AG09319 (cell line): ENCODE measurements at places on chromosomes 13 and 19.

- no peak for DNase-seq
Observed at GRCh38 chr13:58712191-58712590, 1080.6 kb downstream of the PCDH17 start.

DNA sequence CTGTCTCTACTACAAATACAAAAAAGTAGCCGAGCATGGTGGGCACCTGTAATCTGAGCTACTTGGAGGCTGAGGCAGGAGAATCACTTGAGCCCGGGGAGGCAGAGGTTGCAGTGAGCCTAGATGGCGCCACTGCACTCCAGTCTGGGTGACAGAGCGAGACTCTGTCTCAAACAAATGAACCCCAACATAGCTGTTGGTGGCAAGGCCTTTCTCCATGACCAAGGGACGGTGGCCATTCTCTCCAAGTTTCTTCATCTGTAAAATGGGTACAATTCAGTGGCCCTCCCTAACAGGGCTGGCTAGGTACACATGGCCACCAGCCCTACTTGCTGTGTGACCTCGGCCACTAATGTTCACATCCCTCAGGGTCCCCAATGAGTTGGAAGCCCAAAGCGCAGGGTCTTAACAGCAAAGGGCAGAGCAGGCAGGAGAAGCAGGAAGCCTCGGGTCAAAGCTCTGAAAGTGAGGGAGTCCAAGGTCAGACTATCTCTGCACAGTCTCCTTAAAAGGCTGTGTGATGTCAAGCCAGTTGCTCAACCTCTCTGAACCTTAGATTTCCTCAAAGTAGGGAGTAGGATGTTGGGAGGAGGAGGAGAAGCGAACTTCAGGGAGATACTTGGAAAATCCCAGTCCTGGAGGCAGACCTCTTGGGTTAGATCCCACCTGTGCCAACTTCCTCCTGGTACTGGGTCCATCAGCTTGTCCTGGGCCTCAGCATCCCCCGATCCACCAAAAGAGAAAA is 2.7 kb downstream of the JUND start:
- DNase-seq: no peak

DNA sequence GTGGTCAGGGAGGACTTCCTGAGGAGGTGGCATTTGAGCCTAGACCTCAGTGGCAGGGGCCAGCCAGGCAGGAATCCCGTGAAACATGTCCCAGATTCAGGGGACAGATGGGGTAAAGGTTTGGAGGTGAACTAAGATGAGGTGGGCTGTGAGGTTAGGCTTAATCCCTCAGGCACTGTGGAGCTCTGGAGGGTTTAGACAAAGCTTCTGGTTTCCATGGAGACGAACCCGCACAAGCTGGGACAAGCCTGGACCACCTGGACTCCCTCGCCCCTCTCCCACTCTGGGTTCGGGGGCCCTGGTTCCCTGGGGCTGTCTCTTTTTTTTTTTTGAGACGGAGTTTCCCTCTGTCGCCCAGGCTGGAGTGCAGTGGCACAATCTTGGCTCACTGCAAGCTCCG is 15.7 kb downstream of the TJP3 start:
- DNase-seq: no peak

GRCh38 chr13:73773168-73773549 is 361.0 kb downstream of the KLF12 start:
- no peak for DNase-seq

DNA sequence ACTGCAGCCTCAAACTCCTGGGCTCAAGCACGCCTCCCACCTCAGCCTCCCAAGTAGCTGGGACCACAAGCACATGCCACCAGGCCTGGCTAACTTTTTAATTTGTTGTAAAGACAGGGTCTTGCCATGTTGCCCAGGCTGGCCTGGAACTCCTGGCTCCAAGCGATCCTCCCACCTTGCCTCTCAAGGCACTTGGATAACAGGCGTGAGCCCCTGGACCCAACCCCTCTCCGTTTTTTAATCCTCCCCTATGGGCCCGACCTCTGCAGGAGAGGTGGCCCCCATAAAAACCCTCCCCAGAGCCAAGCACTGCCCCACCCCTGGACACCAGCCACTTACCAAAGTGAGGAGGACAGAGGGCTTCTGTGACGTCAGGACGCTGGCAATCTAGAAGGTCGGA is 28.6 kb downstream of the PEPD start:
- no peak for DNase-seq

GRCh38 chr19:28429356-28429755 is 783.6 kb downstream of the UQCRFS1 start:
- DNase-seq: no peak

- no peak for DNase-seq
Observed at GRCh38 chr19:44142059-44142433, 692 bp downstream of the ZNF234 start.

GRCh38 chr19:29662278-29662603 is 3.0 kb upstream of the PLEKHF1 start:
- DNase-seq: no peak

GRCh38 chr13:74866101-74866500 is 615.9 kb downstream of the TBC1D4 start:
- DNase-seq: no peak

GRCh38 chr13:97499181-97499580 is 65.2 kb downstream of the RAP2A start:
- no peak for DNase-seq

GRCh38 chr13:23320926-23321534 is 112.5 kb downstream of the SACS start:
- DNase-seq: no peak

DNA sequence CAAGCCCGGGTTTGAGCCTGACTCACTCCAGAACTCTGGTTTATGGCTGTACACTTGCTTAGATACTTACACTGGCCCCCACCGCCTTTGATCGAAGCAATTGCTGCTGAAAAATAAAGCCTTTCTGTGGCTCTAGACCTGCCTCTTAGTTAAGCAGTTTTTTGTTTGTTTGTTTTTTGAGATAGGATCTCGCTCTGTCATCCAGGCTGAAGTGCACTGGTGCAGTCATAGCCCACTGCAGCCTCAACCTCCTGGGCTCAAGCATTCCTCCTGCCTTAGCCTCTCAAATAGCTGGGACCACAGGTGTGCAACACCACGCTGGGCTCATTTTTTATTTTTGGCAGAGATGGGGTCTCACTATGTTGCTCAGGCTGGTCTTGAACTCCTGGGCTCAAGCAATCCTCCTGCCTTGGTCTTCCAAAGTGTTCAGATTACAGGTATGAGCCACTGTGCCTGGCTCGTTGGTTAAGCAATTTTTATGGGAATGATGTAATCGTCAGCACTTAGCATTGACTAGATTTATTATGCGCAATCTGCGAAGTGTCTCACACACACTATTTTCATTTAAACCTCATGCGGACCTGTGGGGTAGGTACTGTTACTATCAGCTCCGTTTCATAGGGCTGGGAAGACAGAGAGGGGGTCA is 22.2 kb downstream of the PPP2R1A start:
- no peak for DNase-seq

DNA sequence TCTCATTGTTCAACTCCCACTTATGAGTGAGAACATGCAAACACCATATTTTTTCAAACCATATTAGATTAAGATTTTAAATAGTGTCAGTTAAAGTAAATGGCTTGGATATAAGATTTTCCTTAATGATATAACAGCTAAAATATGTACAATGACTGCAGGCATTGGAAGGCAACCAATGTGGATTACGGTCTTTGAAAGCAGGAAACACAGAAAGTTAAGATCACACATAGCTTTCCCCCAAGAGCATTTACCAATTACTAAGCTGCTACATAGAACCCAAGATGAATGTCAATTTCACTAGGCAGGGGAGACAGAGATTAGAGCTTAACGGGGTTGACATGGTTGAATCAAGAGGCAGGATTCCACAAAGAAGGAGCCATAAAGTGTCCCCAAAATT is 173.2 kb upstream of the TRPC4 start:
- DNase-seq: no peak
